ENCODE measurements at places on chromosomes 12 and 14.

GRCh38 chr12:110566993-110567392 is 16.1 kb downstream of the PPTC7 start:
- no peak for DNase-seq

DNA sequence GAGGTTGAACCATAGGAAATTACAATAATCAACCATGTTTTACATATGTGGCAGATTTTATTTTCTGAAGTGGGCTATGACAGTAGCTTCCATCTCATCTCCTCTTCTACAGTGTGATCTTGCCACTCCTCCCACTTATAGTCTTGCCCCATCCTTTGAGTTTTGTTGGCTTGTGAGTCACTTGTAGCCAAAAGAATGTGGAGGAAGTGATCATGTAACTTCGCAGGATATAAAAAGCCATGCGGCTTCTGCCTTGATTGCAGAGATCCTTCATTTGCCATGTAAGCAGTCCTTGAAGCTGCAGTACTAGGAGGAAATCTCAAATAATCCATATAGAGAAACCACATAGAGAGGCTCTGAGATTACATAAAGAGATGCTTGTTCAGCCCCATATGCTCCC is 13.7 kb upstream of the ZNF84 start:
- no peak for DNase-seq

DNA sequence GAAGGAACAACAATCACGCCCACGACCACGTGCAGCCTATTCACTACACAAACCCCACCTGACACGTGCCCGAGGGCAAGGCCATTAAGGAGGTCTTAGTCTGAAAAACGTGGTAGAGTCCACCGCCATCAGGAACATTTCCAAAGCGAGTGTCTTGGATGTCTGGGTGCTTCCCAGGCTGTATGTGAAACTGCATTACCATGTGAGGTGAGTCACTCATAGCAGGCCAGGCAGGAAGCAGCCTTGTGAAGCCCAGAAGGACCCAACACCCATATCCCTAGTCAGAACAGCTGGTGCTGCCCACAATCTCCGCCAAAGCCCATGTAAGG is 3.3 kb upstream of the KRT79 start:
- DNase-seq, result no peak

- DNase-seq, result no peak
Observed at GRCh38 chr14:39034481-39035296, 68.3 kb downstream of the SEC23A start.

DNA sequence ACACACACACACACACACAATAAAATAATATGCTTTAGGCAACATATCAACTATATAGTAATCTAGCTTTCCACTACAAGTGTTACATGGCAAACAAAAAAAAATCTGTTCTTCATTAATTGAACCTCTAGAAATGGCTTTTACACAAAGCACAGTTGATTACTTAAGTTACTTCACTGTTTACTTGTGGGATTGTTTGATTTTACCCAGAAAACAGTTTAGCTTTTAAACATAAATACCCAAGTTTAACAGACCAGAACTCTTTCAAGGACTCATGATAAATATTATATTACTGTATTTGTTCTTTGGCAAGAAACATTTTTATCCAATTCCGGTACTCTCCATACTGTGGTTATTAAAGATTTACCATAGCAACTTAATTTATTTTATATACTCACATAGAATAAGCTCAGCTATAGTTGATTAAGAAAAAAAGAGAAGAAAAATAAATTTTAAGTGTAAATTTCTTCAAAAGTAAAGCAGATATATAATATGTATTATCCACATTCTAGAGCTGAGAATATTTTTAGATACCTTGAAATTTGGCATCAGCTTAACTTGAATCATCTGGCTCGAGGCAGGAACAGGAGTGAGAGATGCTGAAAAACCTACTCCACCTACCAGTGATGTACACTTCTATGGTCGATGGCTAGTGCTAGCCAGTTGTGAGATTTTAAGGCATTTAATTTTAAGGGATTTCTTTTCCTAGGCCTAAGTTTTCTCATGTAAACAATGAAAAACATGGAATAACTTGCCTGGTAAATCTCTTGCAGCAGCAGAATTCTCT is 126.0 kb downstream of the BTG1 start:
- DNase-seq, result no peak

GRCh38 chr12:49223590-49224369 is 34.9 kb upstream of the TUBA1A start:
- no peak for DNase-seq

- no peak for DNase-seq
Observed at GRCh38 chr12:60205500-60205899, 609.7 kb downstream of the SLC16A7 start.

- DNase-seq, result no peak
Observed at GRCh38 chr12:71749666-71750065, 5.0 kb upstream of the RAB21 start.

DNA sequence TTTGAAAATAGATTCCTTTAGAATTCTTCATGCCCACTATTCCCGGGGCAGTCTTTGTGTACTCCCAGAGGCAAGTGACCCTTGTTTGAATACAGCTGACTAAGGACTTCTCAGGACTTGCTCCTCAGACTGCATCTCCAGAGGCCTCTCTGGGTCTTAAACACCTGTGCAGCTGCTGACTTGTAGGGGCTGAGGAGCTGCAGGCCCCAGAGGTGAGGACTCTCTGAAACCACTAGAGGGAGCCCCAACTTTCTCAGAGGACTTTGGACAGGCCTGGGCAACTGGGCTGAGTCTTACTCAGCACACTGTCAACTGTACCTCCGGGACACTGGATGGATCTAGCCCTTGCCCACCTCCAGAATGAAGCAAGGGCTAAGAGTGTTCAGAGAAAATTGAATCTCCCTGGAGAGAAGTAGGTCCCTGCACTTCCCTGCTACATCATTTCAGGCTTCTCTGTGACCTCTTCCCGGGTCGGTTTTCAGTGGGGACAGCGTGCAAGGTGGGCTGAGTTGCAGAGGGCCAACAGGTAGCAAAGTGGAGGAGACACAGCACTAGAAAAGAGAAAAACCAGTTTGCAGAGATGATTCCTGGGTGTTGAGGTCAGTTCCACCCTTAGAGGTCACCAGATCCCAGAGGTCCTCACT is 164.6 kb downstream of the TMEM117 start:
- no peak for DNase-seq

DNA sequence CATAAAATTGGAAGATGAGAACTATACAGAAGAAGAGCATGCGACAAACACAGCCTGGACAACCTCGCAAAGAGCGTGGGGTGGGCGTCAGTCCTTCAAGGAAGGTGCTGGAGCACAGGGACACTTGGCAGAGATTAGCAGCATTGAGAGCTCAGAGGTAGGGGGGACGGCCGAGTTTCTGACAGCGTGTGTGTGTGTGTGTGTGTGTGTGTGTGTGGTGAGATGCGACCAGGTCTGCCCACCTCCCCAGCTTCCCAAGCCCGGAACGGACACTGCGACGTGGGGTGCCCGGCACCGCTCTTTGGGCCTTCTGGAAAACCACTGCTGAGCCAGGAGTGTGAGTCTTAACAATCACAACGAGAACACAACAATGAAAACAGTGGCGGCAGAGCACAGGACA is 17.9 kb upstream of the FBXO21 start:
- no peak for DNase-seq

- DNase-seq, result no peak
Observed at GRCh38 chr12:26848156-26848825, 15.3 kb upstream of the ITPR2 start.

DNA sequence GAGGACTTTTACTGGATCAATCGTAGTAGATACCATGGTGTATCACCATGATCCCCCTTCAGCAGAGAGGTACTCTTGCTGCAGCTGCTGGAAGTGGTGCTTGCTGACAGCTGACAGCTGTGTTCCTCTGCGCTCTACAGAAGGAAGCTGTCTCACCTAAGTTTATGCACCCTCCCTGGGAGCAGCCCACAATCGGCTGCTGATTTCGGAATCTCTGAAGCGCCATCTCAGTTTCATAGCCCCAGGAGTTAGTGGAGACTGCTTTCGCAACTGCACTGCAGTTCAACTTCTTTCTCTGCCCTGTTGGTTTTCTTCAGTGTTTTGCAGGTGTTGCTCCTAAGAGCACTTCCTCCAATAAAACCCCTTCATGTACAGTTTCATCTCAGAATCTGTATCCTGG is 237.9 kb downstream of the PAWR start:
- DNase-seq, result no peak

- no peak for DNase-seq
Observed at GRCh38 chr14:61621444-61621843, 73.9 kb upstream of the HIF1A start.

GRCh38 chr14:102028733-102029132 is 58.1 kb downstream of the HSP90AA1 start:
- DNase-seq, result no peak

GRCh38 chr12:32482226-32482625 is 82.9 kb downstream of the FGD4 start:
- no peak for DNase-seq

DNA sequence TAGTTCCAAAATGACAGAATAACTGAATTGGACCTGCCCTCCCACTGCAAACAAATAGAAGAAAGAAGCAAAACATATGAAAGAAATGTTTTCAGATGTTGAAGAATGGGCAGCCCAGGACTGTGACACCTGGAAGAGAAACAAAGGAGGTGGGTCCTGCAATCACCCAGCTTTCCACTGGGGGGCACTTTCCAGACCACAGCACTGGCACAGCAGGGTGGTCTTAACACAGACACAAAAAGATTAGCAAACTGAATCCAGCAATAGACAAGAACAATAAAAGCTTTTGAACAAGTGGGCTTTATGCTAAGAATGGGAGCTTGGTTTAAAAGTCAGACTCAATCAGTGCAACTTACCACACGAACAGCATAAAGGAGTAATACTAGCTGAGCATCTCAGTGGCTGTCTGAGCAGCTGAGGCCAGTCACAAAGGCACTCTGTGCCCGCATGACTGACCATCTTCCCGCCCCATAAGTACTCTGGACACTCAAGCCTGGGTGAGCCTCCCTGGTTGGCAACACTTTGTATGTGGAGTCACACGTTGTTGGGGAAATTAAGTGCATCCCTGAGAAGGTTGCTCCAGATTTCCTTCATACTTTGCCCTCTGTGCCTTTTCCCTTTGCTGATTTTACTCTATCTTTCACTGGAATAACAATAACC is 27.7 kb downstream of the JKAMP start:
- no peak for DNase-seq

Data from activated gamma-delta T cell treated with Interleukin-2 at 50 U/mL for 16 hours (primary cell).